ENCODE measurements at places on chromosomes 11 and 22.

GRCh38 chr11:69578167-69578566, 62.8 kb upstream of the CCND1 start:
- DNase-seq: no peak

DNA sequence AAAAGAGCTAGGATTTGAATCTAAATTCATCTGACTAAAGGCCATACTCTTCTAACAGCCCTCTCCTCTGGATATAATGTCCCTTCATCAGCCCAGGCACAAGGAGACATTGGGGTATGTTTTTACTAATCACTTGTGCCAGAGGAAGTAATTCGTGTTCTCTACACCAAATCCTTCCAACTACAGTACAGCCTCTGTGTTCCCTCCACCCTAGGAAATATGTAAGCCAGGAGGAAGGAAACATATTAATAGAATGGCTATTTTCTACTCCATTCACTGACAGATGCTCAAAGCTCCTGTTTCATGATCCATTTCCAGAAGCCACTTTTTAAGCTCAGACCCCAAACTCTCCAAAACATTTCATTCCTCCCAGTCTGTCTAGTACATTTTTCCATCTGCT, 12.0 kb upstream of the UBQLNL start:
- DNase-seq: no peak

DNA sequence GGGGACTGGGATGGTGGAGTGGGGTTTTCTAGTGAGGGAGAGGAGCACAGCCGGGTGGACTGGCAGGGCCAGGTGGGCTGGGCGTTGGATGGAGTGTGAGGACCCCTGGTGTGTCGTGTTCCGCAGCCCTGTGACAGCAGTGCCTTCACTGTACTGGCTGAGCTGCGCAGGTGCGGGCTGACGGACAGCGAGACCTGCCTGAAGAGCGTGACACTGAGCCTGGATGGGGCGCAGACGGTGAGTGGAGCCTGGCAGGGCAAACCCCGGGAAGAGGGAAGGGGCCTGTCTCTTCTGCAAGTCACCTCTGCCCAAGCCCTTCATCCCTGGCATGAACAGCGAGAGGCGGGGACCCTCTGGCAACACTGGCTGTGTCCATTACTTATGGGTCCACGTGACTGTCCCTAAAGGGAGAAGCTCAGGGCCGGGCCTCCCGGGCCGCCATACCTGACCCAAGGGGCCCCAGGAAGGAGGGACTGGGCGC, 10.0 kb downstream of the MUC5AC start:
- no peak for DNase-seq

GRCh38 chr11:80457823-80458222, 1017.0 kb upstream of the TENM4 start:
- no peak for DNase-seq

DNA sequence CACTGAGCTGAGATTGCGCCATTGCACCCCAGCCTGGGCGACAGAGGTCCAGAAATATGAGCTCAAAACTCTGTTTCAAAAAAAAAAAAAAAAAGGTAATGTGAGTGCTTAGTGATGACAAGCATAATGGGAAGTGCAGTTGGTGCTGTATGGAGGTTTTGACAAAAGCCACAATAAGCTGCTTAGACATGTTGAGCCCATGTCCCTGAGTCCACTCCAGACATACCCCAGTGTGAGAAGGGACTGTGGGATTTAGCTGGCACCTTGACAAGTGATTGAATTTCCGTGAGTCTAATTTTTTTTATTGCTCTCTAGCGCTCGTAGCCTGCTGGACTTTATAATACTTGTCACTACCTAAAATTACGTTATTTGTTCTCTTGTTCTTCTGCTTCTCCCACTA, 15.1 kb upstream of the LGR4 start:
- DNase-seq: no peak

DNA sequence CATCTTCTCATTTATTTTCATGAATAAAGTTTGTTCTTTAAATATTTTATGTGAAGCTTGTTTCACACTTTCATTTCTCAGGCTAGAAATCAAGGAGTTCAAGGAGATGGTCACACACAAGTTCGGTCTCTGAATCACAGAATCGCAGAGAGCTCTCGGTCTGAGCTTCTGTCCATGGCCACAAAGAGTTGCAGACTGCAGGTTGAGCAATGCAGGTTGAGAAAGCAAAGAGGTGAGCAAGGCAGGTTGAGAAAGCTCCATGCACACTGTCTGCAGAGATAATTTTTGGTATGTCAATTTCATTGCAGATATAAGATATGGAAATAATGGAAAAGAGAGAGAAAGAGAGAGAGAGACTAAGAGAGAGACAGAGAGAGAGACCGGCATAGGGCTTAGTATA, 32.9 kb upstream of the VWA5A start:
- DNase-seq: no peak

DNA sequence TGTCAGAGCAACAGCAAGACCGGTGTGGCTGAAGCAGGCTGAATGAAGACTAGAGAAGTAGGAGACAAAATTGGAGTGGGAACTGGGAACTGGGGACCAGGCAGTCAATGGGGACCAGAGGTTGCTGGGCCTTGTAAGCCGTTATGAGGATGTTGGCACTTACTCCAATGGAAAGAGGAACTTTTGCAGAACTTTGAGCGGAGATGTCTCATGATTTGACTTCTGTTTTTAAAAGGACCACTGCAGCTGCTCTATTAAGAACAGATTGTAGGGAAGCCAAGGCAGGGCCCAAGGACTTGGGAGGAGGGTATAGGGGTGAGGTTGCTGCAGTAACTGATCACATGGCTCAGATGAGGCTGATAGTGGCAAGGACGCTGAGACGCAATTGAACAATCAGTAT, 34.2 kb downstream of the IL18 start:
- DNase-seq: no peak

DNA sequence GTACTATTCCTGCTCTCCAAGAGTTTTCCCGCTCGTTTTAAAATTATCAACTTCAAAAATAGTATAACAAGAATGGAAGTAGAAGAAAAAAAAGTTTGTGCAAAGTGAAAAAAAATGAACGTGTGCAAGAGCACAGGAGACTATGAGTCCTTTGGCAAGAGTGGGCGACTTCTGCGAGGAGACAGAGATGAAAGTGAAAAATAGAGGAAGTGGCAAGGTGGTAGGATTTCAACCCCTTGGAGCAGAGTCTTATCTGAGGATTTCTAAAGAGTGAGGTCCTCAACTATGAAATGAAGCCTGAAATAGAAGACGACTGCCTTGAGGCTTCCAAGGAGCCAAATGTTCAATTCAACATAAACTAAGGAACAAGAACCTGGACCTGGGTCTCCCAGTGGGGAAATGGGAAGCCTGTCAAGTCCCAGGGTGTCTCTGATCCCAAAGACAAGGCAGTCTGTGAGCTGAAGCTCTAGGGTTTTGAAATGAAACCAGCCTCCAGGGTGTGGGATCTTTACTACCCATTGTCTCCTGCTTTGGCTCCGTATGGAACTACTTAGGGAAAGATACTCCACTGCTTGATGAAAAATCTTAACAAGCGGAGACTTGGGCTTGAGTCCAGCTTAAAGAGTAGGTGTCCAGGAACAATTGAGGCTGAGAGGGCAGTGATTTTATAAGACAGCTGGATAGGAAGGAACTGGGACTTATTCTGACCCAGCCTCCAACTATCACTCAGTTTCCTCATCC, 4.8 kb downstream of the P4HA3 start:
- no peak for DNase-seq

Data from CD4-positive, alpha-beta T cell treated with Interleukin-17A for 1 hour (primary cell).